ENCODE measurements at places on chromosomes 3 and 15. TPM values are rescaled to one million over a fixed set of nuclear protein-coding genes. Genes with fewer than 3 reads are reported as not detected.

NRROS gene
- 2.5 TPM for total RNA-seq

GTF2E1 gene
- 17.5 TPM for total RNA-seq

FRMD4B gene
- 8.5 TPM for total RNA-seq

CPNE9 gene
- total RNA-seq = not detected

DNA sequence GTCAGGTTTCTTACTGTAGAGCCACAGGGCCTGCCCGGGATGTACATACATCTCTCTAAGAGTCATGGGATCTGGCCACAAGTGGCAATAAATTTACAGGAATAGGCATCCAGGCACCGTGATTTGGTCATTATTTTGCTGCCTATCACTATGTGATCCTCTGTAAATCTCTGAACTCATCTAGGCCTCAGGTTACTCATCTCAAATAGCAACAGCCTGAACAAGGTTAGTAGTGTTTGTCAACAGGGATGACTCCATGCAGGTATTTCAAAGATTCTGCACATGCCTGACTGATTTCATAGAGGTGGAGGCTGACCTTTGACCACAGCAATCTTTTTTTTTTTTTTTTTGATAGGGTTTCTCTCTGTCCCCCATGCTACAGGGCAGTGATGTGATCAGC, 88.8 kb upstream of the TBL1XR1 start:
- peak; percentile 54 for DNase-seq

- DNase-seq = no peak
These were observed 62.1 kb downstream of the CYFIP1 start for GRCh38 chr15:22918056-22918455.

DNA sequence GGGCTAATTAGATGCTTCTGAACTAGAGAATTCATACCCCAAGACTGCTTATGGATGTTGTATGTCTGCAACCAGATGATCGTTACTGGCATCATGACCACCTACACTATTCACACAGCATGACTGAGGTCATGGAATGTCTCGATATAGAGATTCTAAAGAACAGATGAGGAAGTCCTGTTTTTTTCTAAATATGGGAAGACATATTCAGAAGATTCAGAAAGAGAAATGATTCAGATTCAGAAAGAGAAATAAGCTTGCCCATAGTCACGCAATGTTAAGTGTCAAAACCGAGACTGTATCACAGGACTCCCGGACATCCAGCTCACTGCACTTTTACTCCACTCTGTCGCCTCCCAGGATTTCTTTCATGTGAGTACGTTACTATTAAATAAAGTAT, 136.2 kb downstream of the TPRG1 start:
- no peak for DNase-seq

DNA sequence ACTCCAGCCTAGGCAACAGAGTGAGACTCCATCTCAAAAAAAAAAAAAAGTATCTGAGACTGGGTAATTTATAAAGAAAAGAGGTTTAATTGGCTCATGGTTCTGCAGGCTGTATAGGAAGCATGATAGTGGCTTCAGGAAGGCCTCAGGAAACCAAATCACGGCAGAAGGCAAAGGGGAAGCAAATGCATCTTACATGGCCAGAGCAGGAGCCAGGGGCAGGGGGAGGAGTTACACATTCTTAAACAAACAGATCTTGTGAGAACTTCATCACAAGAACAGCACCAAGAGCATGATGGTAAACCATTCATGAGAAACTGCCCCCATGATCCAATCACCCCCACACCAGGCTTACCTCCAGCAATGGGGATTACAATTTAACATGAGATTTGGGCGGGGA, 37.2 kb downstream of the ACAP2 start:
- no peak for DNase-seq

DNA sequence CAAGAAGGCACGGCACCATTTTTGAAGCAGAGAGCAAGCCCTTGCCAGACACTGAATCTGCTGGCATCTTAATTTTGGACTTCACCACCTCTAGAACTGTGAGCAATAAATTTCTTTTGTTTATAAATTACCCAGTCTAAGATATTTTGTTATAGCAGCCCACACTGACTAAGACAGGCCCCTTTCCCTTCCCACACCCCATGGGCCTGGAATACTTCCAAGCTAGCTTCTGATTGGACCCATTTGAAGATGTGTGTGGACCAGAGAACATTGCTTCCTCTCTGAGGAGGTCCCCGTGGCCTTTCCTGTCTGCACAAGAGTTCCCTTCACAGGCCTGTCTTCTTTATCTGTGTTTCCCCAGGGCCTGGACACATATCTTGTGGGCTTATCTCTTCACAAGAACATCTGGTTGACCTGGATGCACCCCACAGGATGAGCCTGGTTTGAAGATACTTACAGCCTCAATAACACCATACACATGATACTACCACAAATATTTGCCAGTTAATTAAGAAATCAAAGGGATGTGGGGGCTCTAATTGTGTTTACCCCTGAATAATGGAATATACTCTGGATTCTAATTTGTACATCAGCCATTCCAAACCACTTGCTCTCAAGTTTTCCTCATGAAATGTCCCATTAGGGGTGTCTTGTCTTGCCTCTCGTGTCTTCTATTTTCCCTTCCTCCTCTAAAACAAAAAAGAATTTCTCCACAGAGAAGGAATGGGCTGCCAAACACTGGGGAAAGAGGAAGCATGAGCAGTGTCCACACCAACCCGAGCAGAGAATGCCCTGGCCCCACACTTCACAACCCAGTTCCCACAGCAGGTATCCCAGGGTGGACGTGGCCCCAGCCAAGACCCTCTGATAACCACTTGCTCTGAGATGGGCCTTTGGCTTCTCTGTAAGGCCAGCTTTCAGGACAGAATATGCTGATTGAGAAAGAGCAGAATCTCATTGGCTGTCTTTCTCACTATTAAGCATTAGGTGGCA, 42.5 kb downstream of the GLB1 start:
- no peak for DNase-seq

GRCh38 chr3:16810593-16811367, 74.0 kb upstream of the PLCL2 start:
- no peak for DNase-seq

DNA sequence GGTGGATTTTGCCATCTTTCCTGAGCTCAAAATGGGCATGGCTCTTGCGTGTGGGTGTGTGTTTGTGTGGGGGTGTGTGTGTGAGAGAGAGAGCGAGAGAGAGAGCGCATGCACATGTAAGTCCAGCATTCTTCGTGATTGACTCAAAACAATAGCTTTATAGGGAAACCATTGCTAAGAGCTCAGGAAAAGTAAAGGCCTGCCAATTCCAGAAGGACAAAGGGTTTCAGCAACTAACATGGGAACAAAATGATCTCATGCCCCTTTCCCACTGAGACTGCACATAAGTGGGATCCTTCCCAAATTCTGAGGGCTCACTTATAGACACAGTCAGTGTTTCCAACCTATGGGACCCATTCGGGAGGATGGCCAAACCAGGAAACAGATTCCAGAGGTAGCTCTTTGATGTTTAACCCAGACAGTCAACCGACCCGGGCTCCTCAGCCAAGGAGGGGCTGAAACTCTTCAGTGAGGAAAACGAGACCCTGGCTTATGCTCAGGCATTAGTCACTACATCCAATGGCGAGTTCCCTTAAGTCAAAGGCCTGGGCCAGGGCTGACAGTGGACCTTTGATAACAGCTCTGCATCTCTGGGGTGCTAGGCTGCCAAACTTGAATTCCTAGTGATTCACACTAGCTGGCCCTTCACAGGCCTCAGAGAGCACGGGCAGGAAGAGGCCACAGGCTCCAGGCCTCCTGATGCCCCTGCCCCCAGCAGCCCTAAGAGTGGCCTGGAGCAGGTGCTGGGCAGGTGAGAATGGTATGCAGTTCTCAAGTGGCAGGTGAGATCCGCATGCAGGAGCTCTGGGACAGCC, 305.0 kb upstream of the C2CD4B start:
- DNase-seq = no peak

GRCh38 chr15:79023546-79023890, 67.1 kb downstream of the RASGRF1 start:
- DNase-seq = no peak

- DNase-seq = no peak
These were observed 10.0 kb downstream of the CRYGS start for GRCh38 chr3:186534113-186534669.

- no peak for DNase-seq
These were observed 39.5 kb downstream of the STARD5 start for GRCh38 chr15:81284256-81285031.

GRCh38 chr3:46935168-46935858, 41.2 kb downstream of the CCDC12 start:
- DNase-seq = peak; percentile 80

GRCh38 chr3:159848348-159849118, 140.1 kb upstream of the IL12A start:
- DNase-seq = no peak

DNA sequence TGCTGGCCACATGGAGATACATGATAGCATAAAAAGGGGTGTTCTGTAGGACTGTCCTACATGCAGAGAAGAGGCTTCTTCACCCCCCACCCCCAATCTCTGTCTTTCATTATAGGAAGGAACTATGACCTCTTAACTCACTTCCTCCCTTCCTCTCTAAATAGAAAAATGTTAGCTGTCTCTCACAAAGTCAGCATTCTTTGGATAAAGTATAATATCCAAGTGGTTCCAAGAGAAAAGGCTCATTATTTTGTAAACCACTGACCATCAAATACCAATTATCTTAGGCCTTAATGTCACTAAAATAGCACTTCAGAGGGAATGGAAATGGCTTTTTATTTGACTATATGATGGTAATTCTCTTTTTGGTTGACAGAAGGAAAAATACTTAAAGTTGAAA, 95.3 kb upstream of the SLC2A2 start:
- no peak for DNase-seq

DNA sequence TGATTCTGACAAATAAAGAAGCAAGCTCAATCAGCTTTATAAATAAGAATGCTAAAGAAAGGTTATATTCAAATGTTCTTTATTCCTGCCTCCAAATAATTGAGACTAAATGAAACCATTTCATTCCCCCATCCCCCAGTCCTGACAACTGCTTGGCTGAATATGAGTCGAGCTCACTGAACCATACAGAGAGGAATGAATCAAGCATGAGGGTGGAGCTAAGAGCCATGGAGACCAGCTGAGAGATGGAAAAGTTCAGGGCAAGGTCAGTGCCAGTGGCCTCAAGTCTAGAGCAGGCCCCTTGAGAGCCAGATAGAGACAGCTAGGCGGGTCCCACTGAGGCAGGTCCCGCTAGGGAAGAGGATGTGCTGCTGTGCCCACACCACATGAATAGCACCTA, 188.7 kb upstream of the EIF1B start:
- DNase-seq = peak; percentile 64

DNA sequence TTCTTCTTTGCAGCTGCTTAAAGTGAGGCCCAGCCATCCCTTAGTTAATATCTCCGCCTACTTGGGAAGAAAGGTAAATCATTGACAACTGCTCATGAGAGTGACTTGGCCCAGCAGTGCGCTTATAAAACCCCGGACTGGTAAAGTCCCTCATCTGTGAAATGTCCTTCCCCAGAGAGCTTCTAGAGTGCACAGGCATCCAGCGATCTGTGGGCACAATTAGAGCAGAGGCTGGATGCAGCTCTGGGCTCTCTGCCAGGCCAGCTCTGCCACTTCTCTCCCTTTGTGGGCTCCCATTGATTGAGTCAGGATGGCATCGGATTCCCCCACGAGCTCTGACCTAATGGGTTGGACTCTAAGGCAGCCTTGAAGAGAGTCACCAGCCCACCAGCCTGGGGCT, 219.0 kb upstream of the LINGO1 start:
- peak; percentile 92 for DNase-seq

DNA sequence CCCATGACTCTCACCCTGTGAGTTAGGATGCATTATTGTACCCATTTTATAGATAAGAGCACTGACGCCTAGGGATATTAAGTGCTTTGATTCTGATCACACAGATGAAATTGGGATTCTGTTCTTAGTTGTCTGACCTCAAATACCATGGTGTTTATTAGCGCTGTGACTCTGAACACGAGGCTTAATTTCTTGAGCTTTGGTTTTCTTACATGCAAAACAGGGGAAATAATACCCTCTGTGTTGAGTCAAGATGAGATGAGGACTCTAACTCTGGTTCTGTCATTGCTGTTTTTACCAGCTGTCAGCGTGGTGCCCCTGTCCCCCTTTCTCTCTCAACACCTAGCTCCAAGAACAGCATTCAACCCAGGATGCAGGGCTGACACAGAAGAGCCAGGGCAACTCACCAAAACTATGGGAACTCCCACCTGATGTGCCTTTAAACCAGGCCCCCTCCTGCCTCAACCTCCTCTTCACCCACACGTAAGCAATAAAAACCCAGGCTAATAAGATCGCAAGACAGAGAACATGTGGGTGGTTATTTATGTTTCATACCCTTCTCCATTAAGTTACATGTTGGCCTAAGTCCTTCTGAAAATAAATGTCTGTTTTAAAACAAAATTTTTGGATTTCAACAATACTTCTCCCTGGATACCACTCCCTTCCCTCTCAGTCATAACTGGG, 100.1 kb upstream of the SPATA12 start:
- no peak for DNase-seq

- DNase-seq = no peak
These were observed 25.4 kb downstream of the EHD4 start for GRCh38 chr15:41946970-41947369.
